Thoracic aorta endothelial cell (primary cell): ENCODE measurements at places on chromosomes 3 and 15. TPM values are rescaled to one million over a fixed set of nuclear protein-coding genes. Genes with fewer than 3 reads are reported as not detected.

Gene GABRG3
- total RNA-seq, result not detected in 2 replicates

Gene DNASE1L3
- total RNA-seq, result 0.65 TPM in 1 of 2 replicates, not detected in the other

Gene GOLGA8G
- total RNA-seq, result not detected in 2 replicates

Gene FES
- 40.8 and 50.6 TPM in 2 replicates for total RNA-seq
